ENCODE measurements at places on chromosomes 1 and 21.
A peak's percentile ranks its signal among the peaks of the same experiment; 100 is the strongest.

GRCh38 chr1:41492341-41492848 is 7.9 kb upstream of the EDN2 start:
- DNase-seq, result no peak

GRCh38 chr1:1950940-1951339 is 31.9 kb upstream of the TMEM52 start:
- DNase-seq, result no peak

DNA sequence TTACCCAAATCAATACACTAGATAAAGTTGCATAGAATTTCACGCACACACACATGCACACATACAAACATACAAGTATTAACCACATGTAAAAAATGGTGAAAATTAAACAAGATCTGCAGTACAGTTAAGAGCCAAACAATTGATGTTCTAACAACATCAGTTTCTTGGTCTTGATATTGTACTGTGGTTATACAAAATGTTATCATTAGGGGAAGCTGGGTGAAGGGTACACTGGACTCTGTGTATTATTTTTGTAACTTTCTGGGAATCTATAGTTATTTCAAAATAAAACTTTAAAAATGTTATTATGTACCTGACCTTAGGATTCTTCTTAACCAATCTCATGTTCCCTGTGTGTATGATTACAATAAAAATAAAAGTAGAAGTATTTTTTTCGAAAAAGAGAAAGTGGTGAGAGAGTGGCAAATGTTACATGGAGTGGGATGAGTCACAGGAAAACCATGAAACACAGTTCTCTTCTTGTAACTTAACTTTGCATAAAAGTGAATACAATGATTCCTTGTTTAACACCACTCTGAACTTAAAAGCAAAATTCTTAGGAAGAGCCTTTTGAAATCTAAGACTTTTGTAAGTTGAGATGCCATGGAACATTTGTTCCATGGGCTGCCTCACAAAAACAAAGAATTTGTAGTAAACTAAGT is 101.6 kb upstream of the RUNX1 start:
- DNase-seq, result peak; percentile 53

DNA sequence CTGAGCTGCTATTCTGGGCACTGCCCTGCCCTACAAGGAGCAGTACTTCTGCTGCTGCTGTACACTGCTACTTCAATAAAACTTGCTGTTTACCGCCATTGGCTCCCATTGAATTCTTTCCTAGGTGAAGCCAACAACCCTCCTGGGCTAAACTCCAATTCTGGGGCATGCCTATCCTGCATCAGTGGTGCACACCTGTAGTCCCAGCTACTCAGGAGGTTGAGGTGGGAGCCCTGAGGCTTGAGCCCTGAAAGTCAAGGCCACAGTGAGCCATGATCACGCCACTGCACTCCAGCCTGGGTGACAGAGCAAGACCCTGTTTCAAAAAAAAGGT is 21.2 kb downstream of the PDIK1L start:
- DNase-seq, result no peak

DNA sequence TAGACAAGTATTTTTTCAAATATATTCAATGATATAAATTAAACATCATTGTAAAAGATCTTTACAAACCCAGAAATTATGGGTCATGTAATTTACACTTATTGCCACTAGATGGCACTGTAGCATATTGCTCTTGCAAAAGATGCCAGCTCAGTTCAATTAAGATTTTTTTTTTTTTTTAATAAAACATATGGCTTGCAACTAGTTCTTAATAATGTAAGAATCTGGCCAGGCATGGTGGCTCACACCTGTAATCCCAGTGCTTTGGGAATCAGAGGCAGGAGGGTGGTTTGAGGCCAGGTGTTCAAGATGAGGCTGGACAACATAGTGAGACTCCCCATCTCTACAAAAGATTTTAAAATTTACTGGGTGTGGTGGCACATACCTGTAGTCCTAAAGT is 49.4 kb upstream of the DESI2 start:
- DNase-seq, result no peak

DNA sequence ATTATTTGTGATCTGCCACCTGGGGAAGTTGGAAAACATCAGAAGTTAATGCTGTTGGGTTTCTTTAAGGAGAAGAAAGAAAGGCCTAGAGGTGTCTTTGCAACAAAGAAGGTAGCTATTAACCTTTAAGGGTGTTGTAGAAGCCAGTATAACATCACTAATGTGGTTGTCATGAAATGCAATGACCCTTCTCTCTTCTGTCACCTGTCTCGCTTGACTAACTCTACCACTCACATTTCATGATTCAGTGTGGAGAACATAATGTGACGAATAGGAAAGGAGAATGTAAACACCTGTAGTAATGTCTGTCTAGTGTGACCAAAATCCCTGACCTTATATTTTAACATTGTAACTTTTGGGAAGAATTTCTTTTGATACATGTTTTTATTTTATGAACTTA is 211.7 kb upstream of the UBE2U start:
- DNase-seq, result no peak

DNA sequence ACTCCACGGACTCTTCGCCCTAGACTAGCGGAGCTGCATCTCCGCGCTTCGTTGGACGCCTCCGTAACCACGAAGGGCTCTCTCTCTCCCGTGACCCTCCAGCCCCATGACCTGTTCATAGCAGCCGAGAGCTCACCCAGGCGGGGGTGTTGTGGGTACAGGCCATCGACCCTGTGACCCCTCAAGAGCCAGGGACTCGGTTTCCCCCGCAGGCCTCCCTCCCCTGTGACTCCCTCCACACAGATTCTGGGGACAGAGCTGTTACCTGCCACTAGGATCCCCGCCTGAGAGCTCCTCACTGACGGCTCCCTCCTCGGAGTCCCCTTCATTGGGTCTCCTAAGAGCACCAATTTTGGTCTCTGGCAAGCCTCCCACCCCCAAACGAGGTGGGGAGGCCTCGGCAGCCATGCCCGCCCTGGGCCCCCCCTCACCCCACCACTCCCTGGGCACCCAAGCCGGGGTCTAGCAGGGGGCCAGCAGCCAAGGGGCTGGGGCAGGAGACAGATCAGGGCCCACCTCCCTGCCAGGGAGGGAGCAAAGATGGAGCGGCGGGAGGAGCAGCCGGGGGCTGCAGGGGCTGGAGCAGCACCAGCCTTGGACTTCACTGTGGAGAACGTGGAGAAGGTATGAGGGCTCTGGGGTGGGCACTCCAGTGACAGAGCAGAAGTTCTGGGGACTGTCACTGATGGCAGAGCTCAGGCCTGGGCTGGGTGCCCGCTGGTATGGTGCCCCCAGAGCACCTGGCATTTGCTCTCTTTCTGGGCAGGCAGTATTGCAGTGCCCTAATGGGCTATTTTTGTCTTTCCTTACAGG is 517 bp downstream of the IPO13 start:
- no peak for DNase-seq

DNA sequence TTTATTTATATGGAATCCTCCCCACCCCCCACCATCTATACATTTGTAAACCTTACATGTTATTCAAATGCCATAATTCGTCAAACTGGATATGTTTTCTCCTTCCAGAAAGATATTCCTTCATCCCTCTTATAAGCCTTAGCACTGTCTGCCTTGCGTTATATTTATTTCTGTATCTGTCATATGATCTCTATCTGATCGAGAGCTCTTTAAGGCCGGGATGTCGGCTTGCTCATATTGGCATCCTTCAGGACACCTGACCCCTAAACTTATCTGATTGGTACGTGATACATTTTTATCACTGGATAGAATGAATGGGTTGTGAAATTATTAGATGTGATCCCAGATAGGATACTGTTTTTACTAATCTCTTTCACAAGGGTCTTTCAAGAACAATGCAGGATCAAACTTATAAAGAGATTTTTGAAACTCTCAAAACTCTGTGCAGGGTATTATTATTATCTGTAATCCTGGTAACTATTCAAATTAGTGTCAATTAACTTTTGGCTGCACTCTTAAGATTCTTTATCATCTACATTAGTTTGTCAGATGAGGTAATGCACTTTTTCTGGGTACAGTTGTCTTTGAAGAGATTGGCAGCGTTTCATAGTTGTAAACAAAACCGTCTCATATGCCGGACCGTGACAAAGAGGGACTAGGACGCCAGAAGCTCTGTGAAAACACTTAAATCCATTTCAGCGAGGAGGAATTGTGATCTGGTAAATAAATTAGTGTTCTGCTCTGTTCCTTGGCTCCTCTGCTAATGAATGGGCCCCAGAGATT is 152.0 kb downstream of the KIF26B start:
- no peak for DNase-seq

GRCh38 chr1:60809204-60809980 is 273.0 kb upstream of the NFIA start:
- no peak for DNase-seq

DNA sequence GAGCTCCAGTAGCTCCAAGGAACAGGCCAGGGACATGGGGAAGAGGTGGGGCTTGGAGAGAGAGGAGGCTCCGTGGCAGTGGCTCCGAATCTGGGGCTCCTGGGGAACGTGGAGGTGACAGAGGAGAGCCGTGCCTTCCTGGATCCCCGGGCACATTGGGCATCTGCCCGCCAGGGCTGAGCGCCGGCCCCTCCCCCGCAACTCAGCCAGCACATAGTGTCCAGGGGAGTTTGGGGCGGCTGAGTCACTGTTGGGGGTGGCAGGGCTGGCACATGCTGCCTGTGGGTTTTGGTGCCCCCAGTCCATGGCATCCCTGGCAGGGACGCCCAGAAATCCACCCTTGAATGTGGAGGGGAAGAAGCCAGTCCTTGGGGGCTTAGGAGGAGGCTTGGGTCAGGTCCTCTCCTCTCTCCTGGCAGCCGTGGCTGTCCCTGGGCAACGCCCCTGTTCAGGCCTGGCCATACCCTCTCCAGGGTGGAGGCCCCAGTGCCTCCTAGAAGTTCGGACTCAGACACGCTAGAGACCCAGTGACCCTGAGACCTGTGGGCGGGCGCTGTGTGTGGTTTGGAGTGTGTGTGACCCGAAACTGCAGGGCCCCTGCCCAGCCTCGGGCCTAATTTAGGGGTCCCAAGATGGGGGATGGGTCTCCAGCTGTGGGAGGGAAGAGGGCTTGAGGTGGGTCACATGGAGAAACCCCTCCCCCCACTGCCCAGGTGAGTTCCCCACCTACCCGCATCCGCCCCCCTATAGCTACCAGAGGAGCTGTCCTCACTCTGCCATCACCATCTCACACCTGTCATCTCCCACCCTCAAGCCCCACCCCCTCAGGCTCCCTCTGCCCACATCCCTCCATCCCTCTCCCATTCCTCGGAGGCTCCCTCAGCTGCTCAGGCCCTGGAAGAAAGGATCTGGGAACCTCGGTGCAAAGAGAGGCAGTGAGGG is 1.6 kb downstream of the HSPB7 start:
- DNase-seq, result no peak

DNA sequence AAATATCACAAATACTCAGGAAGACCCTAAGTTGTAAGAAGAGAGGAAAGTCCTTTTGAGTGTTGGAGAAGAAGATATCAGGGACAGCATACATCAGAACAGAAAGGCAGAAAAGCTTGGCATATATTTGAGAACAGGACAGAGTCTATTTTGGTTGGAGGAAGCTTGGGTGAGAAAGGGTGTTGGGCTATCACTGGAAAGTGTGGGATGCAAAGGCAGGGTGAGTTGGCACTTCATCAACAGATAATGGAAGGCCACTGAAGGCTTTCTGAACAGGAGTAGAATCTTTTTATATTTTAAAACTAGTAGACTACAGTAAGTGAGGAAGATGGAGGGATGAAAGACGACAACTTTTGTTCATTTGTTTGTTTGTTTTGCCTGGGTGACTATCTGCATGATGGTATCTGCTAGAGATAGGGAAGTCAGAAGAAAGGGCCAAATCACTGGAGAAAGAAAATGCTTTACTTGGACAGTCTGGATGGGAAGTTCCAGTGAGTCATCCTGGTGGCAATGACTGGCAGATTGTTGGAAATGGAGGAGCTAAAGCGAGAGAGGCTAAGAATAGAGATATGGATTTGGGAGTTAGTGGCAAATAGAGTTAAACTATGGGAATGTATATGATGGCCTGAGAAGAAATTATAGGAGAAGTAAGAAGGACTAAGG is 33.7 kb upstream of the KCNA2 start:
- no peak for DNase-seq

DNA sequence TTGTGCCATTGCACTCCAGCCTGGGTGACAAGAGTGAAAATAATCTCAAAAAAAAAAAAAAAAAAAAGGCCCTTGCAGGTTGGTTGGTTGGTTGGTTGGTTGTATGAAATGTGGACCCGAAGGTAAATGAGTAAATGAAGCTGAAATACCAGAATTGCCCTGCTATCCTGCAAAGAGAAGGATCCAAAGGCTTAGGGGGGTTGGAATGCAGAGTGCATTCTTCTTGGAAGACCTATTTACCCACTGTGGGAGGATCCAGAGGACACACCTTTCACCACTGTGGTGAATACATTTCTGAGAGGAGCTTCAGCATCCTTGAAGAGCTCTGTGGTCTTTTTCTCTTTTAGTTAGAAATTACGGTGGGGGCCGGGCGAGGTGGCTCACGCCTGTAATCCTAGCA is 28.7 kb upstream of the EIF4G3 start:
- no peak for DNase-seq

GRCh38 chr1:21216835-21217811 is 40.4 kb upstream of the EIF4G3 start:
- DNase-seq, result no peak

DNA sequence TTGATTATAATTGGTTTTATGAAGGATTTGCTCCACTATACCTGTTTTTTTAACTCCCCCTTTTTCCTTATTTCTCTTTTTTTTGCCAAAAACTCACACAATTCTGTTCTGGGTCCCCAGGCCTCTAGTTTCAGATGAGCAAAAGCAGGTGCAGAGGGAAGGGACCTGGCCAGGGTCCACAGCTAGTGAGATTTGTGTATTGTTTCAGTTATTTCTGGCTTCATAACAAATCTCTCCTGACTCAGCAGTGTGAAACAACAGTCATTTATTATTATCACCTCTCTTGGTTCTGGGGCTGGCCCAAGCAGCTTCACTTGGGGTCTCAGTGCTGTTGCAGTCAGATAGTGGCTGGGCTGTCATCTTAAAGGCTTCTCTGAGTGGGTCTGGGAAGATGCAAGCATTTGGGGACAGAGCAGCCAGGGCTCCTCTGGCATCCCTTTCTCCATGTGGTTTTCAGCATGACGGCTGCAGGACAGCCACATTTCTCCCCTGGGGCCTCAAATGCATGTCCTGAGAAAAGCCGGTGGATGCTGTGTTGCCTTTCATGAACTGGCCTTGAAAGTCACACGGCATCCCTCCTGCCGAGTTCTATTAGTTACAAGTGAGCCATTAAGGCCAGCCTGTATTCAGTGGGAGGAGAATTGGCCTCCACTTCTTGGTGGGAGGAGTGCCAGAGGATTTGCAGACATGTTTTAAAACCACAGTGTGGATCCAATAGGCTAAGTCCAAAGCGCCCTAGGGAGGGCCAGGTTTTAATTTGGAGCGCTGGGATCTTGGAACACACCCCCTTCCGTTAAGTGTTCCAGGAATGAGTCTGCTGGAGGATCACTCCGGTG is 137.1 kb downstream of the CAMTA1 start:
- DNase-seq, result no peak

- no peak for DNase-seq
These were observed 63.0 kb upstream of the PPM1J start for GRCh38 chr1:112778137-112778536.

All from smooth muscle cell of the brain vasculature (primary cell).